ENCODE measurements at places on chromosomes 5 and 9.

- H3K27ac ChIP-seq, result no peak overlapping the region
- no peak overlapping the region for H3K4me3 ChIP-seq
- no peak for DNase-seq
- H3K4me1 ChIP-seq, result peaks cover 8% of the 10 kb centered on the region
- peaks cover 54% of the 10 kb centered on the region for H3K27me3 ChIP-seq
Measured at GRCh38 chr5:126066836-126067235, 356.4 kb upstream of the GRAMD2B start.

DNA sequence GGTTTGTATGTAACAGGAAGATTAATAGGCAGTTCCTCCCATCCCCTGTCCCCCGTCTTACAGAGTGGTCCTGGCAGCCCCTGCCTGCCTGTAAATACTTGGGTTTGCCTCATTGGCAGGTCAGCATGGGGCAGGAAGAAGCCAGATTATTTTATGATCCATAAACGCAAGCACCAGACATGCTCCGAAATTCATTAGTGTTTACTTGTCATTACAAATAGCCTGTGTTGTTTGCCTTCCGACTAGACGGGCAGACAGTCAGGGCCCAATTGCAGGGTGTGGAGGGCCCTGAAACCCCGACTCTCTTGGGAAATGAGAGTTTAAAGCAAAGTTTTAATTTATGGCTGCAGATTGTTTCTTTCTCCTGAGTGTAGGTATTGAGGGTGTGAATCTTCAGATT is 97.2 kb downstream of the RALGPS1 start:
- DNase-seq, result no peak
- H3K4me1 ChIP-seq, result peaks cover 22% of the 10 kb centered on the region
- no peak overlapping the region for H3K27ac ChIP-seq

DNA sequence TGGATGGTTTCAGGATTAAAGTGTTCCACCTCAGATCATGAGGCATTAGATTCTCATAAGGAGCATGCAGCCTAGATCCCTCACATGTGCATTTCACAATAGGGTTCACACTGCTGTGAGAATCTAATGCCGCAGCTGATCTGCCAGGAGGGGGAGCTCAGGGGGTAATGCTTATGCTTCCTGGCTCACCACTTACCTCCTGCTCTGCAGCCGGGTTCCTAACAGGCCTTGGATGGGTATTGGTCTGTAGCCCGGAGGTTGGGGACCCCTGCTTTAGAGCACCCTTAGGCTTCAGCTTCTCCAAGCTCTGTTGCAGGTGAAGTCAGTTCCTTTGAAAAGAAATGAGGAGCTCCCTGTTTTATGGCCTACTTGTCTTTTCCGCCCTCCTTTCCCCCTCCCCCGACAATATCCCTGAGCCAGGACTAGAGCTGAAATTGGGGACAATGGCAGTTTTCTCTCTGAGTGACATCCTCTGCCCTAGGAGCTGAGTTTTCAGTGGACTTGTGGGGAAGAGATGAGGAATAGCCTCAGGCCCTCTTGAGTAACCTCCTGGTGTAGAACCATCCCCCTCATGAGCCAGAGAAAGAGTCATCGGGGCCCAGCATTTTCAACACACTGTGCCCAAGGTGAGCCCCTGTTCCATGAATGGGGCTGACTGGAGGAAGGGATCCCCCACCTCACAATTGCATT is 16.2 kb upstream of the MAT2B start:
- H3K36me3 ChIP-seq, result peaks cover 33% of the 10 kb centered on the region
- no peaks in the 10 kb centered on the region for H3K4me1 ChIP-seq
- no peak overlapping the region for H3K27ac ChIP-seq
- no peaks in the 10 kb centered on the region for H3K27me3 ChIP-seq
- no peak overlapping the region for H3K4me3 ChIP-seq
- DNase-seq, result no peak

DNA sequence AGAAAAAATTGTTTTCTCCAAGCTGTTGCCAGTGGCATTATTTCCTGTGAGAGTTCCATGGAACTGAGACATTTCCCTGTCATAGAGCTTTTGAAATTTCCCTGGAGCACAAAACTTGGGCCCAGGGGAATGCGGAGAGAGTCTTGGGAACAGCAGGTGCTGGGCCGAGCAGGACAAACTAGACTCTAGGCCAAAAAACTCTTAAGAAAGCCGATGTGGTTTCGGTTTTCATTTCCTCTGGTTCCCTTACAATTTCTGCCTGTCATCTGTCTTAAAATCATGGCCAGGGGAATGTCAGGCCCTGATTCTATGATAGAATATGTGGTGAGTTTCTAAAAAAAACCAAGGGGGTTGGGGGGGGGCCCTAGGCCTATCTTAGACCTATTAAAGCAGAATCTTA is 4.6 kb downstream of the SLC35A4 start:
- DNase-seq, result no peak
- H3K36me3 ChIP-seq, result peaks cover 4% of the 10 kb centered on the region
- no peak overlapping the region for H3K27ac ChIP-seq
- no peaks in the 10 kb centered on the region for H3K27me3 ChIP-seq
- no peak overlapping the region for H3K4me3 ChIP-seq

DNA sequence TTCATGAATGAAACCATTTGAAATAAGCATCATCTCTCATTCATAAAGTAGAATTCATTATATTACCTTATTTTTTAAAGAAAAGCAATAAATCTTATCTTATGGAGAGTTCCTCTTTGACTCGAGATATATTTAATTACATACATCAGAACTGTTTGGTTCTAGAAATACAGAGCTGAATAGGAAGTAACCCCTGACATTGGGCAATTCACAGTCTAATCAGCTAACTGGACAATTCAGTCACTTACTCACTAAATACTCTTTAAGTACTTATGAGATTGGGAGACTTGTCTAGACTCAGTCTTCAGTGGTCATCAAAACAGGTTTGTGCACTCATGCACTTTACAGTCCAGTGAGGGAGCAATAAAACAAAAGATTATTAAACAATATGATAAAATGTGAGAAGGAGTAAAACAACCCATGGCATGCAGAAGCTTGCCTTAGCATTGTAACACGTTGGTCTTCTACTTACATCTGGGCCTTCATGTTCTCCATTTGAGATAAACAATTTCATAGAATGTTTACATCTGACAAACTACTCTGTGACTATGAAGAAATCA is 11.5 kb upstream of the FBXO38 start:
- H3K36me3 ChIP-seq, result no peaks in the 10 kb centered on the region
- H3K27ac ChIP-seq, result no peak overlapping the region
- no peak for DNase-seq
- H3K27me3 ChIP-seq, result no peaks in the 10 kb centered on the region

DNA sequence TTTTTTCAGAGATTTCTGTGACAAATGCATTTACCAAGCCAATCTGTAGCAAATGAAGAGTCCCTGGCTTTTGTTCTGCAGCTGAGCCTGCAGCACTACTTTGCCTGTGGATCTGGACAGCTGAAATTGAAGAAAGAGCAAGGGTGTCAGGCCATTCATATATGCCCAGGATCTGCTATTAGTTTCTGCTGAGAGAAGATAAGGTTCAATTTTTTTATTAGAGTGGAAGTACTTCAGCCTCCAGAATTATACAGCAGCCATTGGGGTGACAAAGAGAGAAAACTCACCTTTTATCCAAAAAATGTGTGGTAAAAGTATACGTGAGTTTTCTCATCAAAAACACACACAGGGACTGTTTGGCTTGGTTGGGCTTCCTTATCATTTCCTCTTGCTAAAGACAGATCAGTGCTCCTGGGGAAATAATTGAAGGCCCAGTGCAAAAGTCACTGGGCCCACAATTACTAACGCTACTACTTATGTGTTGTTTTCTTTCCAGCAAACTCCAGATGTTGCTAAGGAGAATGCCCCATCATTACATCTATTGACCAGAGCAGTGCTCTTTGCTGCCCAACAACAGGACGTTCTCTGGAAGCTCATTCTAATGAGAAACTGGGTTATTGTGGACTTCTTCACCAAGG is 138.6 kb downstream of the CEMIP2 start:
- H3K27me3 ChIP-seq, result no peaks in the 10 kb centered on the region
- no peaks in the 10 kb centered on the region for H3K4me1 ChIP-seq
- H3K27ac ChIP-seq, result no peak overlapping the region
- H3K4me3 ChIP-seq, result no peak overlapping the region

DNA sequence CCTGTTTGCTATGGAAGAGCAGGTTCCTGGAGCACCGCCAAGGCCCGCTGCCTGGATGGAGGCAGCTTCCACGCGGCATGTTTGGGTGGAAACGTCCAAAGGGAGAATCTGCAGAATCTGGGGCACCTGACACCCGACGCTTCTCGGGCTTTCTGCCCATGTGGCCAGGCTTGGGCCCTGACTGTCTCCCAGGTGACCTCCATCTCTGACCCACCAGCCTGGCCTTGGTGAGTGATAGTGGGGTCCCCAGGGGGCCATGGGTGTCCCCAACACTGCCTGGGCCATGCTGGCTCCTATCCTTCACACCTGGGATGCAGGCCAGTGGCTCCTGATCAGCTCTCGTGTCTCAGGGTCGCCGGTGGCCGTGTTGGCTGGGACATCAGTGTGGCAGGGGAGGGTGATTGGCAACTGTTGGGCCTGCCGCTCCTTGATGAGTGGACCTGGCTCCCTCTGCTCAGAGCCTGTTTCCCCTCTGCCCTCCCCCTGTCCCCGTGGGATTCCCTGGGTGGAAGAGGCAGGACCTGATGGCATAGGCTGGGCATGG is 34.0 kb downstream of the GLT6D1 start:
- no peak overlapping the region for H3K27ac ChIP-seq
- peaks cover 5% of the 10 kb centered on the region for H3K27me3 ChIP-seq
- H3K36me3 ChIP-seq, result no peaks in the 10 kb centered on the region
- no peak overlapping the region for H3K4me3 ChIP-seq
- DNase-seq, result peak; percentile 55

GRCh38 chr9:133589454-133590227 is 19.5 kb downstream of the FAM163B start:
- H3K4me1 ChIP-seq, result peaks cover 9% of the 10 kb centered on the region
- H3K27ac ChIP-seq, result no peak overlapping the region
- DNase-seq, result no peak

DNA sequence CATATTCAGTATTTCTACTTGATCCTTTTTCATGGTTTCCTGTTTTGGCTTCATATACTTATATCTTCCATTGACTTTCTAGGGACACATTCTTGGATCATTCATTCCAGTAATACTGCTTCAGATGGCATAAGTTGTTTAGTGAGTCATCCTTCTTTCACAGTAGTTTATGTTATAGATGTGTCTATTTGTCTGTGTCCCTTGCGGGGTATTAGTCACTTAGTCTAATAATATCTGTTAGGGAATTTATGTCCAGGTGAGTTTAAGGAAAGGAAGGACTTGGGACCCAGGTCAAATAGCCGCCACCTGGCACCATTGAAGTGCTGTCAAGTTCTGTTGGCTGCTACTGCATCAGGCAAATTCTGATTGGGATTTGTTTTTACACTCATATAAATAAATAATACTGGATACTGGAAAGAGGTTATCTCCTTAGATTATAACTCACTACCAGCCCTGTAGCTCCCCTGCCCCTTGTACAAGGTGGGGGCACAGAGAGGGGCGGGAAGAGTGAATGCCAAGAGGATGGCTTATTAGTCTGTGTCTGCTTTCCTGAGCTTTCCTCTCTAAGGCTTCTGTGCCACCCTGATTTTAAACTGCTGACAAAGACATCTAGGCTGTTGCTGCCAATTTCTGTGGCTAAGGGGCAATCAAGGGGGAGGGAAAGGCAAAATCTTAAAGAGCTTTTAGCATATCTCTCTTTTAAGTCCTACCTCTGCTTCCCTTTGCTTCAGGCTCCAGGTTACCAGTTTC is 64.9 kb downstream of the CDC42SE2 start:
- H3K27me3 ChIP-seq, result no peaks in the 10 kb centered on the region
- H3K27ac ChIP-seq, result no peak overlapping the region
- no peak overlapping the region for H3K4me3 ChIP-seq
- peaks cover 4% of the 10 kb centered on the region for H3K36me3 ChIP-seq
- no peaks in the 10 kb centered on the region for H3K4me1 ChIP-seq
- DNase-seq, result no peak

Data from type B pancreatic cell (in vitro differentiated cells).